ENCODE measurements at places on chromosomes 16 and 17. TPM values are rescaled to one million over a fixed set of nuclear protein-coding genes. Genes with fewer than 3 reads are reported as not detected.
A peak's percentile ranks its signal among the peaks of the same experiment; 100 is the strongest.

Gene SCNN1G
- total RNA-seq = 0.06 TPM

Gene CPHXL2
- not detected for total RNA-seq

Gene EPN3
- not detected for total RNA-seq

Gene KRTAP4-11
- not detected for total RNA-seq

DNA sequence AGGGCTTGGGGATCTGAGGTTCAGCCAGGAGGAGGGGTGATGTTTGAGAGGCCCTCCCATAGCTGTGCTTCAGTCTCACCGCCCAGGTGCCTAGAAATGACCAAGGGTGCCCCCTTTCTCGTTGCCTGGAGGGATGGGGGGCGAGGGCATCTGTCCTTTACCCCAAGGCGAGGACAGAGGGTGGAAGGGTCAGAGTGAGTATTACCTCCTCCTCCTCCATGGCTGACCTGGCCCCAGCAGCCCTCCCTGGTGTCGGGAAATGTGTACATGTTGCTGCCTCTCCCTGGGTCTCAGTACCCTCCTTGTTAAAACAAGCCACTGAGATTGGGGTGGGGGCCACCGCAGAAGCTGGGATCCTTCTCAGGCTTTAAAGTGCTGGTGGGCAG is 2.4 kb downstream of the NECAB2 start:
- no peak for DNase-seq

DNA sequence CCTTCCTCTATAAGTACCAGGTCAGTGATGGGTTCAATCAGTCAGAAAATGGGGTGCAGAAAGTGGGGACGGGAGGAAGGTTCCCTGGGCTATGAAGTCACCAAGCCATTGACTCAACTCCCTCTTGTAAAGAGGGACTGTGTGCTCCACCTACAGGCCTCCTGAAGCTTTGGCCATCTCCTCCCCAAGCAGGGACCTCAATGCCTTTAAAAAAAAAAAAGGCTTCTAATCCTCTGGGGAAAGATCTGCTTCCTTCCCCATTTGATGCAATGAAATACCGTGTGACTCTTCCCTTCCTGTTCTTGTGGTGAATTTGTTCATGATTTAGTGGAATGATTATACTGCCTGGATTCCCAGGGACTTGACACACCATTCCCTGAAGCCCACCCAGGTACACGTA is 30.8 kb downstream of the VWA3A start:
- DNase-seq = no peak

GRCh38 chr17:40564883-40565768 is at the start of gene CCR7:
TSS of gene CCR7 (minus strand) at chr17:40565472. CDS start at chr17:40565409, 63 bp downstream.
- DNase-seq = peak; percentile 7

- peak; percentile 39 for DNase-seq
These were observed 294.1 kb downstream of the BCAS3 start for GRCh38 chr17:60971515-60972369.

DNA sequence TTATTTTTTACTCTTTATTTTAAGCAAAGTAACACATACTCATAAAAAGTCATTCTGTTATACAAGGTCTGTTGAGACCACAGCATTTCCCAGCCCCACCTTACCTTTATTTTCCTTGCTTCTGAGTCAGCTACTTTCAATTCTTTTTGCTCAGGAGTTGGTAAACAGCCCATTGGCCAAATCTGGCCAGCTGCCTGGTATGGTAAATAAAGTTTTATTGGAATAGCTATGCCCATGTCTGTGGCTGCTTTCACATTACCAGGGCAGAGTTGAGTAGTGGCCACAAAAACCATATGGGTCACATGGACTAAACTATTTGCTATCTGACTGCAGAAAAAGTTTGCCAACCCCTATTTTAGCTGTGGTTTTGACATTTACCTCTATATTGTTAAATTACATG is 3.4 kb upstream of the NSRP1 start:
- DNase-seq = peak; percentile 80

DNA sequence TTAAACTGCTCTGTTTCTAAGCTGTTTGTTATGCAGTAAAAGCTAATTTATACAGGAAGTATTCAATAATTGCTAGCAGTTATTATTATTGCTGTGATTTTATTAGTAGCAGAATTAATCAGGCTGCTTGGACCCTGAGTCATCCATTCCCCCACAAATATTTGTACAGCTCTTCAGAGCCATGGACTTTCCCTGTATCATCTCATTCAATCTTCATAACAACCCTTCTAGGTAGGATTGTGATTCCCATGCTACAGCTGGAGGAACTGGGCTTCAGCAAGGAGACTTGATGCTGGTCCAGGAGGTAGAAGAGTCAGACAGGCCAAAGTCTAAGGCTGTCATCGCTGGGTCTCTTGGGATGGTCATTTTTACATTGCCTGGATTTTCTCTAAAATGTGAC is 208.3 kb downstream of the C16orf95 start:
- no peak for DNase-seq

DNA sequence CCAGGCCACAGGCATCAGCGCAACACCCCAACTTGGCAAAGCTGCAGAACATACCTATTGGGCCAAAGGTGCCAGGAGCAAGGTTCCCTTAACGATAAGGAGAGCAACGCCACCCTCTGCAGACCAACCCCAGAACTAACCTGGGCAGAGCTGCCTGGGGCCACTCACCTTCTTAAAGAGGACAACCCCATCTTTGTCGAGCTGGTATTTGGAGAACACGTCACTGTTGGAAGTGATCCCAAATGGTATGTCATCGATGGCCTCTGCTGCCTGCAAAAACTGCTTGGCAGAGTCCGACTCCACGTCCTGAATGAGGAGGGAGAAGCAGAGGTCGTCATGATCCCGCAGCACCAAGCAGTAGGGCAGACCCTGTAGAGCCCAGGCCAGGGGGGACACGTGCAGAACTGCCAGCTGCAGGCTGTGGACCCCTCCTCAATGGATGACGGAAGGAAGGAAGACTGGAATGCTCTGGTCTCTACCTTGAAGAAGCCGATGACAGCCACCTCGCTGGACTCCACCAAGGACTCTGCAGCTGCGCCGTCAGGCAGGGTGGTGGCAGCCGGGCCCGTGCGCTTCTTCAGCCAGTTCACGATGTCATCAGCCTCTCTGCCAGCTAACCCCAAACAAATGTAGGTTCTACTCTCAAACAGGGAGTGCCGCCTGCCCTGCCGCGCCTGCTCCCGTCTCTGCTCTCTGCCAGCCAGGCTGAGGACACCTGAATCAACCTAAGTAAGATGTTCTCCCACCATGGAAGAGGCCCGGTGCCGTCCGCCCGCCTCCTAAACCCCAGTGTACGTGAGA is 5.2 kb downstream of the P4HB start:
- no peak for DNase-seq

- no peak for DNase-seq
These were observed 1.3 kb upstream of the TRPV1 start for GRCh38 chr17:3610523-3610922.

GRCh38 chr16:83911290-83911689 is 12.4 kb downstream of the MLYCD start:
- DNase-seq = no peak

DNA sequence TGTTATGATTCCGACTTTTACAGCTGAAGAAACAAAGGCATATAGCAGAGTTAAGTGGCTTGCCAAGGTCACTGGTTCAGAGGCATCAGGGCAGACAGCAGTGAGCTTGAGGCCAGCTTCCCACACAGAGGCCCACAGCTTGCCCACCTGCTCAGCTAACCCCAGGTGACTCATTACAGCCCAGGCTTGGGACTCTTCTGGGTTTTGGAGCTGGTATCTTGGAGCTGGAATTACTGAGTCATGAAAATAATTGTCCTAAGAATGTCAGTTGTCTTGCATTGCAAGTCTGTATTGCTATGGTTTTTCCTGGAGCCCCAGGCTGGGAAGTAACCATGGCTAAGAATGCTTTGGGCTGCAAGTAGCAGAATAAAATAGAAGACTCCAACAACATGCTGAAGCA is 32.4 kb upstream of the IRX3 start:
- DNase-seq = peak; percentile 21

- no peak for DNase-seq
These were observed 14.1 kb downstream of the BAHCC1 start for GRCh38 chr17:81409190-81409935.

GRCh38 chr17:83062011-83062817 is 17.2 kb upstream of the METRNL start:
- DNase-seq = no peak

GRCh38 chr16:976389-976931 is 5.1 kb upstream of the SOX8 start:
- DNase-seq = no peak

GRCh38 chr17:4944163-4944553 is 4.1 kb downstream of the RNF167 start:
- no peak for DNase-seq

GRCh38 chr16:67594256-67594915 is 32.1 kb downstream of the CTCF start:
- no peak for DNase-seq
